Left ventricle myocardium superior (tissue), 1 donor: ENCODE measurements at places on chromosomes 12 and 14. TPM values are rescaled to one million over a fixed set of nuclear protein-coding genes. Genes with fewer than 3 reads are reported as not detected.

GRCh38 chr14:91983588-91983987, 36.1 kb upstream of the FBLN5 start:
- DNase-seq, result no peak

DNA sequence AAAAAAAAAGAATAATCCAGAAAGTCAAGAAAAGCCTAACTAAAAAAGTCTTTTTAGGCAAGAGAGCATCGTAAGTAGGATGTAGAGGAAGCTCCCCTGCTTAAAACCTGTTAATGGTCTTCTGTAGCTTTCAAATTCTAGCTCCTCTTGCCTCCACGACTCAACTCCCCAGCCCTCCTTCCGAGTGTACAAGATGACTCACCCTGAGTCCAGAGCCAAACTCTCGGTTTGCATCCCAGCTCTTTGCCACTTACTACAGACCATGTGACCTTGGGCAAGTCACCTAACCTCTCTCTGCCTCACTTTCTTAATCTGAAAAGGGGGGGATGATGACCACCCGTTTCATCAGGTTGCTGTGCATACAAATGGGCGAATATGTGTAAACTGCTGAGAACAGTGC, 460.4 kb downstream of the DPF3 start:
- no peak for DNase-seq

- no peak for DNase-seq
These were observed 267.7 kb downstream of the SLC6A15 start for GRCh38 chr12:84644908-84645307.

TEX22 gene
- 1.6 TPM for total RNA-seq

RAD51AP1 gene
- total RNA-seq, result 1.2 TPM

DNA sequence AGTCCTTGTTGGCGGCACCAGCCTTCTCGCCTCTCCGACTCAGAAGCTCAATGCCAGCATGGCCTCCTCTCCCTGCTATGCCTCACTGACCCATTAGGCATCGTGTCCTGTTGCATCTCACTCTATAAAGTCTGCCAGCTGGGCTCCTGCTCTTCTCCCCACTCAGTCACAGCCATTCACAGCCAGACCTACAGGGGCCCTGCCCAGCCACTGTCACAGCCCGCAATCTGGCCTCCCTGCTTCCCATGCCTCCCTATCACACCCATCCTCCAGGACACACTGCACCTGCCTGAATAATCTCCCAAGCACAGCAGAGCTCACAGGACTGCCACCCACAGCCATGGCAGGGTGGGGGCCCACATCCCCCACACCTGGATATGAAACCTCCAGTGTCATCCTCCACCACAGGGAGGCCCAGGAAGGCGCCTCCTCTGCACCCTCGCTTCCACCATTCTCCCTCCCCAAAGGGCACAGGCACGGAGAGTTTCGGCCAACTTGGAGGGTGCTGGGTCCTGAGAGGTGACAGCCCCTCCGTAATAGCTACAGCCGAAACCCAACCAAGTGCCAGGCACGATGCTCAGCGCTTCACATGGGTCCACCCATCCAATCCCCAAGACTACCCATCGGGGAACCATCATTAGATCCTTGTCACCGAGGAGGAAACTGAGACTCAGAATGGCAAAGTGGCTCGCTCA, 370.3 kb downstream of the BCL11B start:
- DNase-seq, result no peak

- DNase-seq, result no peak
These were observed 21.7 kb downstream of the CBX5 start for GRCh38 chr12:54258201-54258681.

DNA sequence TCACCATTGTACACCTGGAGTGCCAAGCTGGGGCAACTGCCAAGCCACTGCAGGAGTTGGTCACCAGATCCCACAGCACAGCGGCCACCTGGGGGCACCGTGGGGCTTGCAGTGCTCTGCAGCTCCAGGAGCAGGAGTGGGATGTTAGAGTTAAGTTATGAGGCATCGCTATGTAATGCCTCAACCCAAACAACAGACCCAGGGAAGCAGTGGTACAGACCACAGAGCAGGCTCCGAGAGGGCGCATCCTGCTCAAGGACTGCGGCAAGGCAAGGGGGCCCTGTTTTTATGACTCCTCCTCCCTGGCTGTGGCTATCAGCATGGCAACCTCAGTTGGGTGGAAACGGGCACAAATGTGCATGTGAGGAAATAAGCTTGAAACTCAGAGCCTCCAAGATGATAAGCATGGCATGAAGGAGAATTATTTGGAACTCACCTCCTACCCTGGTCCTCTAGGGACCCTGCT, 63.1 kb downstream of the ARL6IP4 start:
- DNase-seq, result peak; percentile 93

- no peak for DNase-seq
These were observed 11.9 kb downstream of the SPPL3 start for GRCh38 chr12:120892265-120892664.

DNA sequence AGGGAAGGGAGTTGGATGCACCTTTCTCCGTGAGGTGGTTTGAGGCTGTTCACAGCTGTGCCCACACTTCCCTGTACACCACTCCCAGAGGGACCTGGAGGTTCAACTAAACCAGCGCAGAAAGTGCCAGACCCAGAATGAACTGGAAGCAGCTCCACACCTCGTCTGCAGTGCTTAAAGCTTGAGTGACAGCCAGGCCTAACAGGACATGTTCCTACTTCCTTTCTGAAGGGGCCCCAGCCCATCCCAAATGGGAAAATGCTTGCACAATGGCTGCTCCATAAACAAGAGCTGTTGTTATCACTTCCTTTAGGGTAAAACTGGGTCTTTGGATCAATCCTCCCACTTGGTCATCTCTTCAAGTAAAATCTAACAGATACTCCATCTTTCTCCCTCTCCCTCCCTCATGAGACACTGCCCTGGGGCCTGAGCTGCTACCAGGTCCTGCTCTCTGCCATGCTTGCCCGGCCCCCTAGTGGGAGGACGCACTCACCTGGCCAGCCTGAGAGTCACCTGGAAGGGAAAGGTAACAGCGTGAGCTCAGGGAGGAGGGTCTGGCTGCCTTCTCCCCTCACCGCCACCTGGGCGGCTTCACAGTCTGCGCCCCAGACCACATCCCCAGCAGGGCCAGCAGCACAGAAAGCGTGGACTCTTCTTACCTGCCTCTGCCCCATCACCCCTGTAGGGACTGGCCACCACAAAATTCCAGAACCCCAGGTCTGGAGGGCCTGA, 33.5 kb downstream of the ISCA2 start:
- no peak for DNase-seq

- DNase-seq, result no peak
These were observed 5.8 kb upstream of the DAAM1 start for GRCh38 chr14:59182641-59183040.

LUM gene
- total RNA-seq, result 52.0 TPM

MSI1 gene
- 6.8 TPM for total RNA-seq

GRCh38 chr14:68704736-68705720, 87.8 kb downstream of the ZFP36L1 start:
- DNase-seq, result no peak

OTOGL gene
- total RNA-seq, result 0.27 TPM

OR4N2 gene
- total RNA-seq, result not detected

GRCh38 chr12:94289461-94290312, 141.3 kb downstream of the PLXNC1 start:
- DNase-seq, result peak; percentile 52

CYP27B1 gene
- total RNA-seq, result not detected

DNA sequence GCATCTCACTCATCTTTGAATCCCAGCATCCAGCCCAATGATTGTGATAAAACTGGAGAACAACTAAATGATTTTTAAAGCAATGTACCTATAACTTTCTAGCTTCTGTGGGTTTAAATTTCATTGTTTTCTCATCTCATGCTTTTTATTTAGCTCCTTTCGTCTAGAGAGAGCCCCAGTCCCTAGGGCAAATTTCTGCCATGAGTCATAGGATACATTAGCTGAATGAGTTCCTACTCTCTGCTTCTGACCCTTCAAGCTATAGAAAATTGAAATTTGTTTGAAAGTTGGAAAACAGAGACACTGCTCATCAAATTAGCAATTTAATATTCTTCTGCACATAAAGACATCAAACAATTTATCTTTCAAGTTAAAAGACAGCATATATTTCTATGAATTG, 113.9 kb downstream of the KIF21A start:
- no peak for DNase-seq

KRT77 gene
- total RNA-seq, result not detected

CCNB1IP1 gene
- 43.9 TPM for total RNA-seq

DNA sequence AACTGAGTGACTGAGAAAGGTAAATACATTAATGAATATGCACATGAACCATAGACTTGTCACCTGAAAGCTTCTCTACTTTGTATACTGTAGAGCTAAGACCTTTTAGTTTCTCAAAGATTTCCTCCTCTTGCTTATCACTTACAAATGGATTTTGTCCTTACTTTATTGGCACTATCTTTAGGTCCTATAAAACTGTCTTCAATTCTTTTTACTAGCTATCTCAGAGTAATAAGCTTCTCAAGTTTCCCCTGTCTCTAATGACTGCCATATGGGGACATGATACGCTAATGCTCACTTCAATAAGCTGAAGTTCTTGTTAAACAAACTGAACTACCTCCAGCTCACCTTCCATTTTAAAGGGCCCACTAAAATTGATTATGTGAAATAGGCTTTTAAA, 468.2 kb upstream of the CCDC196 start:
- no peak for DNase-seq

DNA sequence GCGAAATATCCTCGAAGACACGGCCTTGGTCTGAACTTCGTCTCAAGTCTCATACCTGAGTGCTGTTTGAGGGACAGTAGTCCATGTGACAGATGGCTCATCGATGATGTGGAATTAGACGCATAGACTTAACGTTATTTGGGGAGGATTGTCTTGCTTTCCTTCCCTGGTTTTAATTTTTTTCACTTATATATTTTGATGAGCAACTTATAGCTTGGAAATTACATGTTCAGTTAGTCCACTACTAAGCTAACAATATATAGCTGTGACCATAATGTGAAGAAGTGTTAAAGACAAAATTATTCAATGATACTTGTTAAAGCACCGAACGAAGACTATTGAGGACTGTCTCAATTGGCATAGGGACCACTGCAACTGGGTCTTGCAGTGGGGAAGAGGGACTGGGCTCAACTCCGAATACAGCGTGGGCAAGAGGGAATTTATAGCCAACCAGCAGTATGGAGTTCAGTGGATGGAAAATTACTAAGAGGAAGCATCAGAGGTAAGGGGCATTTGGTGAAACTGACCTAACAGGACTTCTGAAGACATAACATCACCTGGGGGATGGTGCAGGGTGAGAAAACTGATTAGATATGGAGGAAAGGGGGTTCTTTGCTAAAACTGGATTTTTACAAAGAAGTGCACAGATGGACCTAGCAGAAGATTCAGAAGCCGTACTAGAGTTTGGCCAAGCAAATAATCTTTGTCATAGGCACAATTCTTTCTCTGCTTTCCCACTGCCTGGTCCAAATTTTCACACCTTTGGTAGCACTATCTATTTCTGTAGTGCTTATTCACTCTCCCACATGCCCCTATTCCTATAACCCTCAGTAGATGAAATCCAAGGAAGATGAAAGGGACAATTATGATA, 910 bp upstream of the TM7SF3 start:
- DNase-seq, result no peak

DNA sequence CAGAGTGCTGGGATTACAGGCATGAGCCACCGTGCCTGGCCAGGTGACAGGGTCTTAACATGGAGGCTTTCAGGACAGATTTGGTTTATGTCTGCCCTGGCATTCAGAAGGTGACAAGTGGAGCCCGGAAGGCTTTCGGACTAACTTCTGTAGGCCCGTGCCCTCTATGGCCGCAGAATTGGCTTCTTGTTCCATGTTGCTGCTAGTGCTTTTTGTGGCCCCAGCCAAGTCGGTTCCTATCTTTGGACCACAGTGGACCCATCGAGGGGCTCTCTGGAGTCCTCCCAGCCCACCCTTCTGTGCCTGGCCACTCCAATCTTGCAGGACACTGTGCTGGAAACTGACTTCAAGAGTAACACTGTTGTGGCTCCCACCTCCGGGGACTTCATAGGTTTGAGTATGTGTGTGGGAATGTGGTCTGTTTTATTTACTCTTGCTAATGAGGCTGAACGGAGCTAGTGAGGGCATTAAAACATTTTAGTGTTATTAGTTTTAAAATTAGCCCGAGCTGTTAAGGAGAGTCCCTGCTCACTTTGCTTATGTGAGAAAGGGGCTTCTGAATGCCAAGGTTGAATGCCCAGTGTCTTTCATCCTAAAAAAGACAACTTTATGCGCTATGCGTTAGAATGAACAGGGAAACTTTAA, 245.9 kb downstream of the CACNA1C start:
- DNase-seq, result no peak
